ENCODE measurements at places on chromosomes 12 and 14. TPM values are rescaled to one million over a fixed set of nuclear protein-coding genes. Genes with fewer than 3 reads are reported as not detected.

GPR84 gene
- total RNA-seq, result not detected

LYZ gene
- not detected for total RNA-seq

FAIM2 gene
- total RNA-seq, result not detected

CEBPE gene
- total RNA-seq, result not detected

BEST3 gene
- 1.6 TPM for total RNA-seq

INHBE gene
- 1.4 TPM for total RNA-seq

SALL2 gene
- total RNA-seq, result 0.03 TPM

OAS1 gene
- 5.2 TPM for total RNA-seq

LRP1-AS gene
- not detected for total RNA-seq

LMNTD1 gene
- not detected for total RNA-seq

SPTB gene
- total RNA-seq, result 1.9 TPM

CAPZA3 gene
- total RNA-seq, result not detected

PGF gene
- 76.1 TPM for total RNA-seq

SLC2A13 gene
- 6.9 TPM for total RNA-seq

CCDC175 gene
- not detected for total RNA-seq
